A549 treated with GW870086 at 1 μM for 4 hours (cell line): ENCODE measurements at places on chromosomes 7 and 10. TPM values are rescaled to one million over a fixed set of nuclear protein-coding genes. Genes with fewer than 3 reads are reported as not detected.

PON3 gene
- total RNA-seq, result 30.6 to 38.5 TPM (median 36.6 TPM) in 5 replicates

PIP gene
- 0.27 to 0.30 TPM in 2 of 5 replicates, not detected in the others for total RNA-seq

TRPV6 gene
- total RNA-seq, result not detected in 5 replicates

PDE6C gene
- not detected in 5 replicates for total RNA-seq

SBDS gene
- total RNA-seq, result 102 to 118 TPM (median 112 TPM) in 5 replicates

DDC gene
- 0.63 to 2.3 TPM (median 1.1 TPM) in 5 replicates for total RNA-seq

SORBS1 gene
- total RNA-seq, result 0.42 to 0.93 TPM (median 0.50 TPM) in 5 replicates

TRIM73 gene
- 1.2 to 2.7 TPM (median 2.4 TPM) in 5 replicates for total RNA-seq

SLC16A9 gene
- total RNA-seq, result 0.06 to 0.17 TPM (median 0.07 TPM) in 5 replicates

MGAM2 gene
- total RNA-seq, result 0.01 to 0.02 TPM in 2 of 5 replicates, not detected in the others

SLC18A2 gene
- total RNA-seq, result 0.03 TPM in 1 of 5 replicates, not detected in the others

ASB4 gene
- 0.14 to 0.37 TPM (median 0.22 TPM) in 5 replicates for total RNA-seq

DHX32 gene
- 28.7 to 38.5 TPM (median 38.0 TPM) in 5 replicates for total RNA-seq

ARPC1A gene
- 121 to 134 TPM (median 125 TPM) in 5 replicates for total RNA-seq

HOXA3 gene
- total RNA-seq, result 3.4 to 7.7 TPM (median 6.4 TPM) in 5 replicates

ANKRD1 gene
- total RNA-seq, result 14.1 to 25.2 TPM (median 21.8 TPM) in 5 replicates

COL1A2 gene
- not detected in 5 replicates for total RNA-seq

C10orf90 gene
- 3.6 to 4.4 TPM (median 3.8 TPM) in 5 replicates for total RNA-seq

SEMA3A gene
- total RNA-seq, result 3.5 to 5.8 TPM (median 5.1 TPM) in 5 replicates

PDZD7 gene
- total RNA-seq, result 0.67 to 1.3 TPM (median 0.90 TPM) in 5 replicates

PLA2G12B gene
- total RNA-seq, result not detected in 5 replicates

PPP1R17 gene
- not detected in 5 replicates for total RNA-seq
